Melanocyte of skin (primary cell): ENCODE measurements at places on chromosomes 13 and 19. TPM values are rescaled to one million over a fixed set of nuclear protein-coding genes. Genes with fewer than 3 reads are reported as not detected.

SLC10A2 gene
- total RNA-seq, result not detected in 2 replicates

CFAP97D2 gene
- total RNA-seq, result not detected in 2 replicates

STOML3 gene
- total RNA-seq, result under 0.01 TPM in 1 of 2 replicates, not detected in the other

EBI3 gene
- not detected in 2 replicates for total RNA-seq

FFAR1 gene
- total RNA-seq, result not detected in 2 replicates

PABPC3 gene
- total RNA-seq, result under 0.01 and 0.15 TPM in 2 replicates

FCER2 gene
- not detected in 2 replicates for total RNA-seq

SIGLEC11 gene
- total RNA-seq, result not detected in 2 replicates

SH2D3A gene
- total RNA-seq, result 0.15 and 0.33 TPM in 2 replicates

ADGRE3 gene
- not detected in 2 replicates for total RNA-seq

RBM26 gene
- total RNA-seq, result 27.9 and 49.4 TPM in 2 replicates

CYP2A6 gene
- total RNA-seq, result not detected in 2 replicates

SCN1B gene
- 2.3 and 3.7 TPM in 2 replicates for total RNA-seq

ZGLP1 gene
- total RNA-seq, result 0.34 and 0.36 TPM in 2 replicates

GPI gene
- total RNA-seq, result 186 and 245 TPM in 2 replicates

NOVA2 gene
- not detected in 2 replicates for total RNA-seq

SLC5A5 gene
- not detected in 2 replicates for total RNA-seq

UNC13A gene
- under 0.01 TPM in 2 replicates for total RNA-seq

DCT gene
- 1,297 and 2,247 TPM in 2 replicates for total RNA-seq

MAG gene
- total RNA-seq, result not detected in 2 replicates

TMEM145 gene
- total RNA-seq, result under 0.01 TPM in 2 replicates

AP1M2 gene
- total RNA-seq, result not detected in 2 replicates

SIAH3 gene
- total RNA-seq, result not detected in 2 replicates

MAB21L1 gene
- under 0.01 TPM in 1 of 2 replicates, not detected in the other for total RNA-seq

PCDH17 gene
- 0.15 TPM in 1 of 2 replicates, not detected in the other for total RNA-seq

PROZ gene
- not detected in 2 replicates for total RNA-seq

CD33 gene
- total RNA-seq, result not detected in 2 replicates

IRS2 gene
- total RNA-seq, result 21.1 and 21.3 TPM in 2 replicates

FUT6 gene
- not detected in 2 replicates for total RNA-seq

PLEKHG2 gene
- total RNA-seq, result 2.8 and 9.5 TPM in 2 replicates

MYPOP gene
- 2.1 and 2.5 TPM in 2 replicates for total RNA-seq

TEX101 gene
- not detected in 2 replicates for total RNA-seq

CGB1 gene
- not detected in 2 replicates for total RNA-seq

LRG1 gene
- not detected in 2 replicates for total RNA-seq

DIAPH3 gene
- total RNA-seq, result 21.0 and 21.6 TPM in 2 replicates
